ENCODE measurements at places on chromosomes 2 and 18.

- no peak for DNase-seq
Measured at GRCh38 chr2:6926071-6926732, 9.0 kb downstream of the RNF144A start.

DNA sequence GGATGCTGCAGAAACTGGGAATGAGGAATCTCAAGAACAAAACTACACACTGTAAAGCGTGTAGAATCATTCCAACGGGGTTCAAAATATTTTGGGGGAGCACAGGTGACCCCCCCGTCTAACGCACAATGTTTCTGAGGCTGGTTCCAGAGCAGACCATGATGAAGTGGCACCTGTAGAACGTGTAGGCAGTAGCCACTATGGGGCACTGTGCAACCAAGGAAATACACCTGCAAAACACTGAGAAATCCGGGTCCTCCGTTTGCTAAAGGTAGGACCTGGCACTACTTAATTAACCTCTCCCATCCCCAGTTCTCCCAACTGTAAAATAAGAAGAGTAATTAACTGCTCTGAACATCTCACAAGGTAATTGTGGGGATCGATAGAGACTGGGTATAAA is 22.6 kb downstream of the ST6GAL2 start:
- no peak for DNase-seq

DNA sequence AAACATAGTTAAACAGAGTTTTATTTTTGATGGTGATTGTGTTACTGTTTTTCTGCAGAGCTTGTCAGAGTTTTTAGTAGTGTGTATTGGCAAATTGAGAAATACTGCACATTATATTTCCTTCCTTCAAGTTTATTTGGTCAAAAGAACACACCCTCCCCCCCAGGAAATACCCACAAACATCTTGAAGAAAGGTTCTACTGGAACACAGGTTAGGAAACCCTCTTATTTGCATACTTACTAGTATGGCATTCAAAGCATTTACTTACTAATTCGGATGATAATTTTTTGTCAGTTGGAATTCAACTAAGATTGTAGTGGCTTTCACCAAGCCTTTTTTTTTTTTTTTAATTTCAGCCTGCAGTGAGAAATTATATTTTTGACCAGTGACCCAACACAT is 9.1 kb downstream of the CAB39 start:
- DNase-seq = no peak

- DNase-seq = no peak
Measured at GRCh38 chr2:241911551-241911950, 42.0 kb downstream of the RTP5 start.

- DNase-seq = no peak
Measured at GRCh38 chr18:21452796-21453510, 147.6 kb downstream of the ESCO1 start.

GRCh38 chr2:149038442-149039212 is at the start of gene LYPD6B:
Gene LYPD6B (plus strand): TSS chr2:149038699. CDS start chr2:149130949, 92,250 bp downstream.
- no peak for DNase-seq

DNA sequence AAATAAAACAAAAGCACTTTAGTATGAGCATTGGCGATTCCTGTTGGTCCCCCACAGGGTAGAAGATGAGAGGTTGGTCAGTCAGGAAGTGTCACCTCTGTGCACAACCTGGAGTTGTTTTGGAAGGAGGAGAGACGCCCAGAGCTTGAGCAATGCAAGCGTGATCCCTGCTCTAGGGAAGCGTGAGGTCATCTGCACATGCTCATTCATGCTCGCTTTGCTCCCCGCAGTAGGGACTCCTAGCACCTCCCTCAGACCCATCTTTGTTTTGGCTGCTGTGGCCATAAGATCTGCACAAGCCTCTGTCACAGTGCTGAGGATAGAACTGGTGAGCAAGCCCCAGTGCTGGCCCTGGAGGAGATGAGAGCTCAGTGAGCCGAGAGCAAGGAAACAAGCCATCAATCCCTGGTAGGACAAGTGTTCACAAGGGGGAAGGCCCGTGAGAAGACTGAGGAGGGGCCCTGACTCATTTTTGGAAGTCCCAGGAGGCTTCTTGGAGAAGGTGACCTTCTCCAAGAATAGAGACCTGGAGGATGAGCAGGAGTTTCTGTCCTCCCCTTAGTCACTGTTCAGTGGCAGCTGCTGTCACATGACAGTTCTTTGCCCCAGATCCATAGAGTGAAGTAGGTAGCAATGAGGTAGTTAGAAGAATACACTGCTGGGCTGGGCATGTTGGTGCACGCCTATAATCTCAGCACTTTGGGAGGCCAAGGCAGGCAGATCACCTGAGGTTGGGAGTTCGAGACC is 13.3 kb upstream of the ATP8B1 start:
- DNase-seq = no peak

- DNase-seq = no peak
Measured at GRCh38 chr2:141348481-141348880, 782.3 kb downstream of the LRP1B start.

GRCh38 chr2:224832207-224832606 is 116.0 kb upstream of the CCDC195 start:
- no peak for DNase-seq

DNA sequence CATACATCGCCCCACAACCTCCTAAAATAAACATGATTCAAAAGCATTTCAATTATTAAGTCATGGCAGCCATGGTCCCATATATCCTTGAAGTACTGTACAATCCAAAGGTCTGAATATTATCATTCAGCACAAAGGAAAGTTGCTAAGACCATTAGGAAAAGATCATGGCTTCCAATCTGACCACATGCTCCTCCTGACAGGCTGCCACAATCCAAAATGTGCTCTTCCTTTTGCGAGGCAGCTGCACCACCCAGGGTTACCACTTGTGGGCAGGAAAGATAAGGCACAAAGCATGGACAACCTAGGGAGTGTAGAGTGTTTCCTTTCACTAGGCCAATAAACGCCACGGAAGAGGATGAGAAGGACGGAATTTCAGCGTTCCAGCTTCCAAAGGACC is 5.4 kb downstream of the BOLA3 start:
- no peak for DNase-seq

DNA sequence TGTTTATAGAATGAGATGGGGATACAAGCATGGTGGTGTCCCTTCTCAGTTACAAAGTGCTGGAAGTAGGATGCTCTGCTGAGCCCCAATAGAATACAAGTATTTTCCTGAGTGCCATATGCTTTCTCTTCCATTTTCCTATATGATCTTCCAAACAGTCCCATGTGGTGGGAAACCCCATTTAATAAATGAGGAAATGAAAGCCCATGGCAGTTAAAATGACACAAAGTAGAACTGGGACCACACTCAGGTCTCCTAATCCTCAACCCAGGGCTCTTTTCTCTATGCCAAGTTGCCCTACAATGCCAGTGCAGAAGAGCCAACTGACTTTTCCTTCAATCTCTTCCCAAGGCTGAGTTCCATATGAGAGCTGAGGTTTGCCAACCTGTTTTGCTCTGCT is 210.2 kb upstream of the FBXO11 start:
- no peak for DNase-seq

DNA sequence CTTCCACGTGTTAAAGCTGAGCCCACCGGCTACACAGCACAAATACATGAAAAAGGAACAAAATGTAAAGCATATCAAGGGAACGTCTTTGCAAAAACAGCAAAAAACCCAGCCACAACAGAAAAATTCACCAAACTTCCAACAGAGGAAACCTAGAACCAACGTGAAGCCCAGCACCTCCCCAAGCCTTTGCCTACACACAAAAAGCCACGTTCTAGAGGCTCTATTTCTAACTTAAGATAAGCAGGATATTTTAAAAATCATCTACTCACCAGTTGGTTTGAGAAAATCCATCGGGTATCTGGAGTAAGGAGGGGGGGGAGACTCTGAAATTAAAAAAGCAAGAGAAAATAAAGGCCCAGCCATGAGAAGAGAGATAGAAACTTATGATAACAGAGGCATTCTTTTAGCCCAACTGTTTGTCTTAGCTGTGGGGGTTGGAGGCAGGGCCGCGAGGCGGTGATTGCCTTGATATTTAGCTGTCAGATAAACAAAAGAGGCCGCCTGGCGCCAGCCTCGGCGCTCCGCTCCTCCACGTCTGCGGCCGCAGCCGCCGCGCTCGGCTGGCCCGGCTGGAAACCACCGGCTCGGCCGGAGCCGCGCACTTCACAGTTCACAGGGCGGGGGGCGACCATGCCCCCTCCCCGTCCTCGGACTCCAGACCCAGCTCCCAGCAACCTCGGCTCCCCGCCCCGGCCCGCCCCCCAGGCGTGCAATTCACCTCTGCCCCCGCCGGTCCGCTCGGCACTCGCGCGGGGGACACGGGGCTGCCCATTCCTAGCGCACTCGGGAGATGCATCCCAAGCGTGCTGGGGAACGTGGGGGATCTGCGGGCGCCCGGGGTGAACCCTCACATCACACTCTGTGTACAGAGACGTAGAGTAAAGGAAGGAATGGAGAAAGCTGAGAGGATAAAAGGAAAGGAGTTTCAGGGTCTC is 2.4 kb downstream of the SMAD7 start:
- DNase-seq = peak; percentile 25

All from activated T-helper 1 cell treated with Interleukin-2 at 50 U/mL for 16 hours (primary cell).